ENCODE measurements at places on chromosomes 5 and 9.

DNA sequence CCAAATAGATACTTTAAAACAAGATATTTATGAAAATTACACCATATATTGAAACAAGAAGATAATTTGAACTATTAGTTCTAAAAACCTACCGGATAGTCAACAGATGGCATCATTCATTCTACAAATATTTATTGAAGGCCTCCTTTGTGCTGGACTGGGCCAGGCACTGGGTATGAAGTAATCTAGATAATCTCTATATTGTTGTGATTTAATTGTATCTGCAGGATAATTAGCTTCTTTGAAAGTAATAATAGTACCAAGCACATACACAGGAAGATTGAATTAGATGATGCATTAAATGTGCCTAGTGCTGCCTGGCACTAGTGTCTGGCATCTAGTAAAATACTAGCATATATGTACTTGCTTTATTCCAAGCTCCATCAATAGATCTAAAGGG is 735.2 kb upstream of the DMAC1 start:
- no peak for DNase-seq

DNA sequence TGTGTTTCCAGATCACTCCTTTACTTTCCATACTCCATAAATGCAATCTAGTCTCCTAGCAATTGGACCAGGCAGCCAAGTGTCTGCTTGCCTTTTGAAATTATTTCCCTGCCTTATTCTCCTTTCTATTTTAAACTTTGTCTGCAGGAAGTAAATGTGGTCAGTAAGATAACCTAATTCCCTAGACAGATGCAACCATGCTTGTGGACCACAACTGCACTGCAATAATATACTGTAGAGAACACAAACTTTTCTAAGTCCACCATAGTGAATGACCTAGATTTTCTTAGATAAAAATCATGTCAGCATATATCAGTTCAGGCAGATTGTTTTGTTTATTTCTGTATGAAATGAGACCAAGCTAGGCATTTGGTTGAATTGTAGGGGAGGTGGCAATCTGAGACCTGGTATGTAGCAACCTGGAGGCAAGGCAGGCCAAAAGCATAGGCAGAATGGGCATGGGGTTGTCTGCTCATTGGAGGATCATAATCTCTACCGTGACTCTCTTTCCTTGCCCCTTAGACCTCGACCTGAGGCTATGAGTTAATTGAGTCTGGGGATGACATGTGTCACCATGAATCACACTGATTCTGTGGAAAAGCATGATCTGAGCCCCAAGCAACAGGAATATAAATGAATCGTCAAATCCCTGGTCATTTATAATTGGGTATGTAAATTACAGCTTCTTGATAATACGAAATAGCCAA is 20.7 kb downstream of the ACTL7B start:
- no peak for DNase-seq

DNA sequence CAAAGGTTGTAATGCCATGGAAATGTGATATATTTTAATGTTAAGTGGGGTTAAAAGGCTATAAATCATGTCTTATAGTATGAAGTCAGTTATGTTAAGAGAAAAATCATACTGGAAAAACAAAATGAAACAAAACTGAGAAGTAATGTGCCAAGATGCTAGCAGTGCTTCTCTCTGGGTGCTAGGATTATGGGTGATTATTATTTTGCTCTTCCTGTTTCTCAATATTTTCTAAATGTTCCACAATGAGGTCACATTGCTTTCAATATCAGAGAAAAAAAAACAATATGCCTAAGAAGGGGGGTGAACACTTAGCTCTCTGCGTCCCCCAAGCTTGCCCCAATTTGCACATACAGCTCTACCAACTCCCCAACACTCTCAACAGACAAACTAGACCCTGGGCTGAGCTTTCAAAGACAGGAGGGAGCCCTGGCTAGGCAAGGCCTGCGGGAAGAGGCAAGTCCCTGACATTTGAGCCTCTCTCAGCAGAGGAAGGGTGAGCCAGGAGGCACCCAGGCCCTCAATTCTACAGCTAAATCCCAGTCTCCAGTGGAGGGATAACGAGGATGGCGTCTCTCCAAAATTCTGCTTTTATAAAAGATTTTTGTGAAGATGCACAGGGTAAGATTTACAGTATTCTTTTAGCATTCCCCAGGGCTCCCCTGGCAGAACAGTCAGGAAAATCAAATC is 24.4 kb downstream of the WHRN start:
- no peak for DNase-seq

- DNase-seq = no peak
Observed at GRCh38 chr5:62167561-62168057, 138.4 kb upstream of the KIF2A start.

DNA sequence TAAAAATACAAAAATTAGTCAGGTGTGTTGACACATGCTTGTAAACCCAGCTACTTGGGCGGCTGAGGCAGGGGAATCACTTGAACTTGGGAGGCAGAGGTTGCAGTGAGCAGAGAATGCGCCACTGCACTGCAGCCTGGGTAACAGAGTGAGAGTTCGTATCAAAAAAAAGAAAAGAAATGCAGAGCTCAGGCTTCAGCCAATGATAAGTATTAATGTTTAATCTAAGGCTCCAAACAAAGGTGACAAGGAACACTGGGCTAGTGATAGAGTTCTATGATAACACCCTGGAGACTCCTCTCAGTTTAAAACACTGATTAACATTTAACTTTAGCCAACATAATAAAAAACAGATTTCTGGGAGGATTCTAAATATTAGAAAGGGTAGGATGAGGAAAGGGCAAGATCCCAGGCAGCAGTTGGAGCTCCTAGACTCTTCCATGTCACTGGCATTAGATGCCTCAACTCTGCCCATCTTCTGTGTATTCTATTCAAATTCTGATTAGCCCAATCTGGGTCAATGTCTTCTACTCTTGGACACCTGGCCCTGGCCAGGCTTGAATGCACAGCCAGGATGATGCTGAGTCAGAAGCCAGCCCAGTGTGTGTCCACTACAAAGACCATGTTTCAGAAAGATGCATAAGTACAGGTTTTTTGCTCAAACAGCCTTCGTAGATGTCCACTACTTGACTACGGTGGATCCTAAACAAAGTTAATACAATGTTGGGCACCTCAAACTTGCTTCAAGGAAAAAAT is 91.0 kb upstream of the FAM169A start:
- DNase-seq = no peak

DNA sequence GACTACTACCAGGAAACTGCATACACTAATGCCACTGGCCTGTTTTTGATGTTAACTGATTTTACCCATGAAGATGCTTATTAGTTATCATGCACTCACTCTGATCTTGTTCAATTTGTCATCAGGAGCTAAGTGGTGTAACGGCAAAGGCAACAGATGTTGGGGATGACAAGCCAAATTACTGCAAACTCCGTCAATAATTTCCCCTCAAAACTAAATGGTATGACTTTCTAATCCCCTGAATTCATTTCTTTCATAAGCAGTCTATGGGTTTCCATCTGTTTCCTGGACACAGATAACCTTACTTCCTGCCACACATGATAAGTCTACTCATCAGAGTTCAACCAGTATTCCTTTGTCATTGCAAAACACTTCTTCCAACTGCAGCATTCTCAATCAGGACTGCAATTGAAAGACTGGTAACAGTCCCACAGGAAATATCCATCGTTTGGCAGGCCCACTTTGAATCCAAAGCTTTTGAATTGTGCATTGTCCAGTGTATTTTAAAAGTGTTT is 96.2 kb upstream of the SMC2 start:
- DNase-seq = no peak

DNA sequence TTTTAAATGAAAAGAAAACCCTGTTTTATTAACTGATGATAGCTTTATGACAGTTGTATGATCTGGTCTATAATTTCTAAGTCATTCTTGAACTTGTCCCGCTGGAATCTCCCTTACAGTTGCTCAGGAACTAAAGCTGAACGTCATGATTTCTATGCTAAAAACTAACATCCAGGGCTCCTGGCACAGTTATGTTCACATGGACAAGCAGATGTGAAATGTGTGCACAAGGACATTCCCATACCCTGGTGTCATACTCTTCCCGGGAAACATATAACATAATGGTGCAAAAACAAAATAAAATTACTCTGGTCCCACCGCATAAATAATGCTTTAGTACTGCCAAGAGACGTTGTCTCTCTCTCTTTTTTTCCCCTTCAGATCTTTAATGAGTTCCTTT is 134.9 kb downstream of the PRDM6 start:
- no peak for DNase-seq

GRCh38 chr5:180197016-180197702 is 11.9 kb downstream of the RASGEF1C start:
- DNase-seq = no peak

DNA sequence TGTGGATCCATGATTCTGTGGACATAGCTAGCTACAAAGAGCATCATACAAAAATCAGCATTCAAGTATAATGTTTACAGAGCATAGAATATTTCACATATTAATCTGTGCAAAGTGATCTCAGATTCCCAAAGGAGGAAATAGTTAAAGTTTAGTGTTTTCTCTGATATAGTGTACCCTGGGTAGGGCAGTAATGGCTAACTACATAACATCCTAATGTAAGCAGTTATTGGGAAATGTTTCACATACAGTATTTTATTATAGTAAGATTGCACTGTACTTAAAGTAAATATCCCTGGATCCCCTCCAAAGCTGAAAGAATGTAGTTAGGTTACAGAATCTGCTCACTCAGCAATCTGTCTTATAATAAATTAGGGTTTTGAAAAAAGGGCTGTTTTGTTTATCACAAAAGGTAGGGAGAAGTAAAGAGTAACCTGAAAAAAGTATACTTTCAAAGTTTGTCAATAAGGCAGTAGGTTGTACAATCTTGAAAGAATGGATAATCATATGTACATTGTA is 52.5 kb upstream of the SMARCA2 start:
- no peak for DNase-seq

GRCh38 chr5:139803978-139804377 is 8.4 kb downstream of the PSD2 start:
- no peak for DNase-seq

GRCh38 chr9:79409182-79409823 is 162.5 kb upstream of the TLE4 start:
- DNase-seq = no peak

DNA sequence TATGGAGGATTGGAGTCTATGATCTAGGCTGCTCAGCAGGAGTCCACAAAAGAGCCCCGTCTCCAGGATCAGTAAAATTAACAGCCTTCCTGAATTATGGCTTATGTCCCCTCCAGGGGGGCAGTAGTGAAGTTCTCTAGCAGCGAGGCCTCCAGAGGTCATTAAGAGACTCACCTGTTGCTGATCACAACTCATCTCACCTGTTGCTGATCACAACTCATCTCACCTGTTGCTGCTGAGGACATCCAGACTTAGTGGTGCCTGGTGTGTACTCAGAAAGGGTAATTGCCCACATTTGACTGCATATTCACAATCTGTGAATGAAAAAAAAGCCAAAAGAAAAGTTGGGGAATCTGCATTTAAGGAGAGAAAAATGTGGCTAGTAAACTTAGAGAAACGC is 129.5 kb downstream of the SMARCA2 start:
- no peak for DNase-seq

GRCh38 chr9:128145536-128145935 is 3.7 kb upstream of the LCN2 start:
- DNase-seq = no peak

GRCh38 chr9:121542025-121542424 is 42.4 kb upstream of the GGTA1 start:
- DNase-seq = no peak

- DNase-seq = no peak
Observed at GRCh38 chr9:93865245-93865644, 89.9 kb downstream of the BARX1 start.

GRCh38 chr5:58016358-58016757 is 443.5 kb downstream of the PLK2 start:
- DNase-seq = no peak

DNA sequence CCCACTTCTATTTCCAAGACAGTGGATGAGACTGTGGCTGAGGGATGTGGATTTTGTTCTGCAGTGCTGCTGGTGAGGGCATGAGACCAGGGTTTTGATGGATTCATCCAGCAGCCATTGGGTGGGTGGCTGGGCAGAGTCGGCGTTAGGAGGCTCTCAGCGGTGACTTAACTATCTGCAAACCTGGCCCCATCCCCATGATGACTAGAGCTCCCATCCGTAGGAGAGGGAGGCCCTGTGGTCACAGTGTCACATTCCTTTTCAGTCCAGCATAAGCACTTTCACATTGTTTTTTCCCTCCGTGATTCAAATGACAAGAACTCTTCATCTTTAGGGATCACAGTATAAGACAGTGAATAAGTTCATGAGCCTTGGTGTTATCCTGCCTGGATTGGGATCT is 60.4 kb upstream of the SPRY4 start:
- no peak for DNase-seq

GRCh38 chr9:88936132-88936531 is 55.1 kb upstream of the S1PR3 start:
- no peak for DNase-seq

- no peak for DNase-seq
Observed at GRCh38 chr5:105587963-105588662, 2025.5 kb upstream of the NUDT12 start.

- no peak for DNase-seq
Observed at GRCh38 chr5:171659896-171660295, 125.7 kb upstream of the SMIM23 start.

DNA sequence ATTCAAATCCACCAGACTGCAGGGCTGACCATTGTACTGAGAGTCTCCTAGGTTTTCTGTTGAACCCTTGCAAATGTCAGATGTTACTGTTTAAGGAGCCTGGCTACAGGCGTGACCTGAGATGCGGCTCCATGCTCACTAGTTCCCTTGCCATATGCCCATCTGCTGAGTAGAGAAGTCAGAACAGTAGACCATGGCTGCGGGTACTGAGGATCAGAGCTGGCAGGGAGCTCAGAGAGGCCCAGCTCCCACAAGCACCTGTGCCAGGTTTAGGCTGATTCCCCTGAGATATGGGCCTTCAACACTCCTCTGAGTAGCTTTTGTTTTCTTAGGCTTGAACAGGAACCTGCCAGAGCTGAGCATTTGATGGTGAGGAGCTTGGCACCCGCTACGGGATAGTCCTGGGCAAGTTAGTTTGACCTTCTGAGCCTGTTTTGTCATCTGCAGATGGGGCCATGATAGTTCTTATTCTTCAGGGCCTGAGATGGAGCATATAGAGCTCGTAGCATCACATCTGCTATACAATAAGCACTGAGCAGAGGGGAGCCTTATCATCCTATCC is 83.7 kb downstream of the BOD1 start:
- DNase-seq = no peak

- no peak for DNase-seq
Observed at GRCh38 chr9:68740561-68740960, 35.5 kb downstream of the PIP5K1B start.

DNA sequence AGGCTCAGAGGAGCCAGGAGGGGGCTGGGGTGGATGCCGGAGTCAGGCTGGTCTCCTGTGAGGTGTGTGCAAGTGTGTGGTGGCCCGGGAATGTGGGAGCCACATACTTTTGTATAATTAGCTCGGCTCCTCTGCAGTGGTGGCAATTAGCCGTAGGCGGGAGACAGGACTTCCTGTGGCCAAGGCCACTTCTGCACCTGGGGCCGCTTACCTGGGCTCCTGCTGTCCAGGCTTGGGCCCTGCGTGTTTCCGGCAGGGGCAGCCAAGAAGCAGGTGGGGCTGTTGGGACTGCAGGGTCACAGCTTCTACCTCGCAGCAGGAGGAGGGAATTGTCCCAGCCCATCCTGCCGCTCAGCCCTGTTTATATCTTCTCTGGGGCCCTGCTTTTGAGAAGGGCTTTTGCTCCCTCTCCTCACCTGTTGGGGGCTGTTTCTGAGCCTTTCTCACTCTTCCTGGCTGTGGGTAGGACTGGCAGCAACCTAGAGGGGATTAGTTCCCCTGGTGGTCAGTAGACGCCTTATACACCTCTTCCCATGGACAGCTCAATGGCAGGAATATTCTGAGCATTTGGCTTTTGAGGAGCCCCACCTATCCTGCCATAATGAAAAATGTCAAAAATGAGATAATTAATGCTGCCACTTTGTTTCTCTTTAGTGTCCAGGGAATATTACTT is 145.4 kb upstream of the PITX1 start:
- DNase-seq = no peak

Measured in CD4-positive, alpha-beta T cell treated with Interleukin-6 at 100 ng/mL for 8 hours (primary cell).